ENCODE measurements at places on chromosomes 4 and X. TPM values are rescaled to one million over a fixed set of nuclear protein-coding genes. Genes with fewer than 3 reads are reported as not detected.

GRCh38 chr4:16607241-16608066 lies 291.0 kb downstream of the LDB2 start:
- no peak for DNase-seq

Gene EGF
- 0.07 TPM for polyA plus RNA-seq

DNA sequence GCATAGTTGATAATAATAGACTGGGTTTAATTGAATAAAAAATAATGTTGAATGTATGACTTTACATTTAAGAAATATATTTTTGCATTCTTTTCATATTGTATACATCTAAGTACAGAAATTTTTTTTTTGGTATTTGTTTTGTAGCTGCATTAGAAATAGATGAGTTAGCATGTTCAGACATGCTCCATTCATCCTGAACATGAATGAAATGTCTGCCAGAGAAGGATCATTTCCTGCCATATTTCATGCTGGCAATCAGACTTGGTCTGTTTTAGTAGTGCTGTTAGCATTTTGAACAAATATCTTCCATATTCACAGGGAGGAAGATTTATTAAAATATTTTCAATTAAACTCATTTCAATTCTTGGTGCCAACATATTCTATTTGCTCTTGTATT lies 98.9 kb downstream of the FRMPD4 start:
- no peak for DNase-seq

GRCh38 chr4:151329217-151330007 lies 4.0 kb upstream of the SH3D19 start:
- DNase-seq, result no peak

GRCh38 chrX:107880054-107880610 lies 54.5 kb downstream of the MID2 start:
- DNase-seq, result no peak
